ENCODE measurements at places on chromosomes 6 and 20. TPM values are rescaled to one million over a fixed set of nuclear protein-coding genes. Genes with fewer than 3 reads are reported as not detected.
A peak's percentile ranks its signal among the peaks of the same experiment; 100 is the strongest.

- DNase-seq: no peak
These were observed 145.6 kb upstream of the ID4 start for GRCh38 chr6:19691465-19692167.

- DNase-seq: no peak
These were observed 447.3 kb upstream of the GJE1 start for GRCh38 chr6:141685416-141685815.

DNA sequence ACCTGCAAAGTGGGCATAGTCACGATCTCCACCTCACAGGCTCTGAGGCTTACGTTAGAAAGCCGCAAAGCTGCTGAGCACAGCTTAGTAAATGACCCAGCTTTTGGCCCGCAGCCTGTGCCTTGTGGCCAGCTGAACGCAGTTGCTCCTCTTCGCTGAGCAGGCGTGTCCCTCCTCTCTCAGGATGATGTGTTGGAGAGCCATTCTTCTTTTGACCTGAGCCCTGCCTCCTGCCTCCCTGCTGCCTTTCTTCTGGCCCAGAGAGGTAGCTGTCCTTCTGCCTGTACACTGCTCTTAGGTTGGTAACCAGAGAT is 47.6 kb upstream of the MYL9 start:
- no peak for DNase-seq

- peak; percentile 20 for DNase-seq
These were observed 360.2 kb downstream of the PREX1 start for GRCh38 chr20:48467622-48468021.

DNA sequence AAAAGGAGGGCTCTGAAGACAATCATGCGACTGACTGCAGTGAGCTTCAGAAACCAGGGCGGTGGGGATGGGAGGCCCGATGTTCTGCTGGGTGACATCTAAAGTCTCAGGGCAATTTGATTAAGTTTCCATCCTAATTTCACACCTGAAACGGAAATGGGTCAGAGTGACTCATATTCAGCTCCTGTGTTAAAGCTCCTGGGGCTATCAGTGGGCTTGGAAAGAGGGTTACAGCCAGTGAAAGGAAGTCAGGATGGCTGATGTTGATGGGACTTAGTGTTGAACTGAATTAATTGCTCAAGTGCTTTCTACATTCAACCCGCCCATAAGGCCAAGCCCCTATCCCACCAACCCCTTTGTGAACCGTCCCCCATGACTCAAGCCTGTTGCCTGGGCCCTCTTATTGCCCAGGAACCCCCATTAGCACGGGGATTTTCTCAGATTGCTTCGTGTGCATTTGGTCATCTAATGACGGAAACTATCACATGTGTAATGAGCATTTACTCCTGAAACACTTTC is 47.1 kb upstream of the TBC1D7 start:
- DNase-seq: peak; percentile 52

DNA sequence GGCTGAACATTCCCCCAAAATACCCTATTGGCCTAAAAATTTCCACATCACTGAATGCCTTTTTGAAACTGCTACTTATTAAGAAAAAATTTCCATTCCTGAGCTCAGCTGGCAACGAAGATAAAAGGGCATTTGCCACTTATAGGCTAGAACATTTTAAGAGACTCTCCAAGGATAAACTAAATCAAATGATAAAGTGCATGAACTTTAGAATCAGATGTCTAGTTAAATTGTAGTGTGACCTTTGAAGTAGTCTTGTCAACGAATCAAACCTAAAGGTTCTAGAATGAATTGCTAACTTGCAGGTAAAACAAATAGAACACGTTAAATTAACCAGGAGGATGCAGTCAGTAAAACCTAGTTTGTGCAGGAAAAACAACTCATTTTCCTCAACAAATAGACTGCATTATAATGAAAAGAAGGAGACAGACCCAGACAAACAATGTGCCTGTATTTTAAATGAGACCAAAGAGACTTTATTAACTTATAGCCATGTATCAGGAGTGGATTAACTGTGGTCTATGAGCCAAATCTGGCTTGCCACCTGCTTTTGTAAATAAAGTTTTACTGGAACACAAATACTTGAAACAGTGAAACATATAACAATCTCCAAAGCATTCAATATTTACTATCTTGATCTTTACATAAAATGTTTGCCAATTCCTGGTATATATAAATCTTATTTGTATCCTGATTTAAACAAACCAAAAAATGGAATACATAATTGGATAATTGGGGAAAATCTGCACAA is 184.4 kb downstream of the MEI4 start:
- DNase-seq: no peak

DNA sequence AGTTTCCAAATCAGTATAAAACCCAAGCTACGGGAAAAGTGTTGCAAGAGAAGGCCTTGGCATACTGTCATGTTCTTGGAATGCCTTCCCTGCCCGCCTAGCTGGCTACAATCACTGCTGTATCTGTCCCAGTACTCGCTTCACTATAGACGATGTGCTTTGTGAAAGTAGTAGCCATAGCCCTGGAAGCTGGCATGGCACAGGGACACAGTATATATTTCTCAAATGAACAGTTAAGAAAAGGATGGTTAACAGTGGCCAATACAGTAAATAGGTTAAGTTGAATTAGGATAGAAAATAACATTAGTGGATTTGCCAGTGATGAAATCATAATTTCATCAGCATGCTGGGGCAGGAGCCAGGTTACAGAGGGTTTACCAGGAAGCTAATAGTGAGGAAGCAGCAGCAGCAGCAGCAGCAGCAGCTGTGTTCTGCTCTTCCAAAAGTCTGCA is 499.3 kb downstream of the CDKAL1 start:
- no peak for DNase-seq

DNA sequence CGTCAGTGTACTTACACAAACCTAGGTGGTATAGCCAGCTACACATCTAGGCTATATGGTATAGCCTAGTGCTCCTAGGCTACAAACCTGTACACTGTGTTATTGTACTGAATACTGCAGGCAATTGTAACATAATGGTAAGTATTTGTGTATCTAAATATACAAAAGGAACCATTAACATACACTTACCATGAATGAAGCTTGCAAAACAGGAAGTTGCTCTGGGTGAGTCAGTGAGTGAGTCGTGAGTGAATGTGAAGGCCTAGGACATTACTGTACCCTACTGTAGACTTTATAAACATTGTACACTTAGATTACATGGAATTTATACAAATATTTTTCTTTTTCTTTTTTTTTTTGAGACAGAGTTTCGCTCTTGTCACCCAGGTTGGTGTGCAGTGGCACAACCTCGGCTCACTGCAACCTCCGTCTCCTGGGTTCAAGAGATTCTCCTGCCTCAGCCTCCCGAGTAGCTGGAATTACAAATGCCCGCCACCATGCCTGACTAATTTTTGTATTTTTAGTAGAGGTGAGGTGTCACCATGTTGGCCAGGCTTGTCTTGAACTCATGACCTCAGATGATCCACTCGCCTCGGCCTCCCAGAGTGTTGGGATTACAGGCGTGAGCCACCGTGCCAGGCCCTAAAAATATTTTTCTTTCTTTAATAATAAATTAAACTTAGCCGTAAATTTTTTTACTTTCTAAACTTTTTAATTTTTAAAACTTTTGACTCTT is 15.4 kb upstream of the KIAA1755 start:
- DNase-seq: no peak

DNA sequence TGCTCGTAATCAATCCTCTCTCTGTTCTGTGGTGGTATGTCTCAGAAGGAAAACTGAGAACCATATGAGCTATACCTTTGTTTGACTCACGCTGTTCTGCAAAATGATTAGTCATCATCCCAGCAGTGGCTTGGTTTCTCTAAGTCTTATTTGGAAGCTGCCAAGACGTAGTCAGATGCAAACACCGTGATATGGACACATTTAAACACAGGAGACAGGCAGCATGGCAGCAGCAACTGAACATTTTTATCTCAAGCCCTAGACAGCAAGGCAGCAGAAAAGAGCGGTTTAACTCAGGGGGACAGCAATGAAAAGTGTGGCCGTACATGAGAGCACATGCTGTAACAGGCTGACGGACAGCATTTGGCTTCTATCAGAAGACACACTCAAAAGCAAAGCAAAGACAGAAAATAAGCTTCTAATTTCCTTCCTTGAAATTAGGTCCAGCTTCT is 1295.1 kb downstream of the EPHA7 start:
- DNase-seq: no peak

- no peak for DNase-seq
These were observed 6.0 kb downstream of the TLDC2 start for GRCh38 chr20:36881888-36882287.

DNA sequence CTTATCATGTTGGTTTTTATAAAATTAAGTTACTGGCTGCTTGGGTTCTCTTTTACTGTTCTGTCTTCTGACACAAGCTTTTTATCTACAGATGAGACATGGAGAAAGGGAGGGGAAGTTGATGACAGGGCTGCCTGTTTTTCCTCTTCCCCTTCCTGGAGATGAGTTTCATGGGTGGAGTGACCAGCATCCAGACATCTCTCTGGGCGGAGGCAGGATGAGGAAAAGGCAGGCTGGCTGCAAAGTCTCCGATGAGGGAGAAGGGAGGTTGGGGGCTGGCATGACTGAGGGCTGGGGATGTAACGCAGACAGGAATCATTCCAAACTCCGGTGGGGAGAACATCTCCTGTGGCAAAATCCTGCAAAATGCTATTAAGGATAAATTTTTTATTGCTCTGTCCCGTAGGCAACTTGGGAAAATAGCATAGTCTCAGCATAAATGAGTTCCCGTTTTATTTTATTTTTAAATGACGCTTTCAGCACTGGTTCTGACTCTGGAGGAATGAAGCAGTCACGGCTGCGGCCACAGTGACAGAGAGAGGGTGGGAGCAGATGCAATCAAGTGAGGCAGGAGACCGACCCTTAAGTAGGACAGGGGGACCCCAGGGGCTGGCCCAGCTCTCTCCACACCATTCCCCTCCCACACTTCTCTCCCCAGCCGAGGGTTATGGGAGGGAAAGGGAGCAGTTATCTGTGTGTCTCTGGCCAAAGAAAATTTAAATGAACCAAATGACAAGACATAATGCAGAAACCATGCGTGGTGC is 108.8 kb upstream of the PMEPA1 start:
- DNase-seq: no peak

- no peak for DNase-seq
These were observed 79.1 kb upstream of the SLC22A23 start for GRCh38 chr6:3535776-3536435.

GRCh38 chr6:22499815-22500214 is 69.6 kb upstream of the HDGFL1 start:
- DNase-seq: no peak

- no peak for DNase-seq
These were observed 8.7 kb upstream of the CST1 start for GRCh38 chr20:23759306-23759940.

GRCh38 chr6:136564180-136564579 is 14.0 kb upstream of the MAP7 start:
- DNase-seq: no peak

DNA sequence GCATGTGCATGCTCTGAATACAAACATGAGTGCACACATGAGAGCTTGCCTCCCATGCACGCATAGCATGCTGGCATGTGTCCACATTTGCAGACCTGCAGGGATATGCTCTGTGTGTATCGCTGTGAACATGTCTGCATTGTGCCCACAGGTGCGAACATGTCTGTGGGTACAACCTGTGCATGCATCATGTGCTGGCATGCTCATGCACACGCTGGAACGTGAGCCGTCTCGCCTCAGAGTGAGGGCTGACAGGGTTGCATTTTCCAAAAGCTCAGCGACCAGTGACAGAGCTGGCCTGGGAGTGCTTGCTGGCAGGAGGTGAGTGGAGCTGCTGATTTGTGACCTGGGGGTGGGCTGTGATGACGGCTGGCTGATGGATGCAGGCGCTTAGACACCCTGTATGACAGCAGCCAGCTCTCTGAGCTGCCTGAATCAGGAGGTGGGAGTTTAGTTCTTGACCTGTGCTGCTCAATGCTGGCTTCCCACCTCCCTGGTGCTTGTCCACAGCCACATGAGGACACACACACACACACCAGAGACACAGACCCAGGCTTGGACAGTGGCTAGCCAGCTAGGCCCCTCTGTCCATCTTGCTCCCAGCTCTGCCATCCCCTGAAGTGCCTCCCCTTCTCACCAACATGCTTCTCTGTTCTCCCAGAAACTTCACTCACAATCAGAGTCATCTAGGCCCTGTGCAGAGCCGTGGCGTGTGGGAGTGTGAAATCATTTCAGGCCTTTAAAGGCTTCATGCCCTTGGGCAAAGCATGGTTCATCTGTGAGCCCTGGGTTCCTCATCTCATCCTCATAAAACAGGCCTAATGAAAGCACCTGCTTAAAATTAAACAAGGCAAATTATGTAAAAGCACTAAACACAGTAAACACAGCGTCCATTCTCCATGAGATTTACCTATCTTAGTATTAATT is 51.4 kb downstream of the CD40 start:
- DNase-seq: no peak

DNA sequence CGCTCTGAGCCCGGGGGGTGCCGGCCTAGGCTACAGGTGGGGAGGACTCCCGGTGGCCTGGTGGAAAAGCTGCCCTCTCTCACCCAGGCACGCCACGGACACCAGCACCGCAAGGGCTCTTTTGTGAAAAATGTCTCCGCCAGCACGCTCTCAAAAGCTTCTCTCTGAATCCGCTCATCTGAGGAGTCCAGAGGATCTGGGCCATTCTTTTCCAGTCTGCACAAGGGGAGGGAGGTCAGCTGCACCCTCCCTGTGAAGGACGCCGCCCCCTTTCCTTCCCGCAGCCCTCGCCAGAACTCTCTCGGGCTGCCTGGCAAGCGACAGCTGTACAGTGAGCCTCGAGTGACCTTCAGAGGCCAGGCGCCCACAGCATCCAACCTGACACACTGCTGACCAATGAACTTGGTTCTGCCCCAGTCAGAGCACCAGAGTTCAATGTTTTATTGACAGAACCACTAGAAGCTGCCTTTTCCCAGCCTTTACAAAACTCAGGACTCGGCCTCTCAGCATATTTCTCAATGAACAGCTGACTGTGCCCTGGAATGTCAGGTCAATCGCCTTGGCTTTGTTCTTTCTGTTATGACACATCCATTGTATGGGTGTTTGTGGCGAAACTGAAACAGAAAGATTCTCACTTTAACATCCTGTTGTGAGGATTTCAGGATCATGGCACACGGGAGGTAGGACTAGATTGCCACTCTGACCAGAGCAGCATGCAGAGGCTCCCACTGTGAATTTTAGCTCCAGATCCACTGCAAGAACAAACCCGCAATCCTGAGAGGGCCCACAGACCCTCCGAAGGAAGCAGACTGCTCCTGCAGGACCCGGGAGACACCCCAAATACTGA is 26.7 kb downstream of the SERPINB9 start:
- no peak for DNase-seq

BPI gene
- total RNA-seq: not detected

MOG gene
- total RNA-seq: not detected

PRRT1 gene
- 3.1 TPM for total RNA-seq

SNAI1 gene
- 3.0 TPM for total RNA-seq

LST1 gene
- total RNA-seq: 13.0 TPM

RFX6 gene
- total RNA-seq: not detected

AURKA gene
- total RNA-seq: 0.22 TPM

FNDC11 gene
- total RNA-seq: 0.52 TPM

SLC18B1 gene
- 11.8 TPM for total RNA-seq

RNF217 gene
- total RNA-seq: not detected

OPRM1 gene
- total RNA-seq: not detected

GPR63 gene
- total RNA-seq: not detected

COL9A1 gene
- not detected for total RNA-seq

SLC22A1 gene
- not detected for total RNA-seq

RAD21L1 gene
- not detected for total RNA-seq

LBP gene
- total RNA-seq: not detected
